ENCODE measurements at places on chromosomes 7 and 10. TPM values are rescaled to one million over a fixed set of nuclear protein-coding genes. Genes with fewer than 3 reads are reported as not detected.

ZNF777 gene
- 4.1 TPM for total RNA-seq

EBF3 gene
- total RNA-seq: 33.6 TPM

H2BK1 gene
- not detected for total RNA-seq

CUBN gene
- 2.0 TPM for total RNA-seq

EVX1 gene
- not detected for total RNA-seq

MKX gene
- 14.7 TPM for total RNA-seq

INHBA gene
- total RNA-seq: 9.0 TPM
